Tibial nerve (tissue), 4 donors: ENCODE measurements at places on chromosomes 1 and 21. TPM values are rescaled to one million over a fixed set of nuclear protein-coding genes. Genes with fewer than 3 reads are reported as not detected.
A peak's percentile ranks its signal among the peaks of the same experiment; 100 is the strongest.

CHIA gene
- not detected for total RNA-seq

DNA sequence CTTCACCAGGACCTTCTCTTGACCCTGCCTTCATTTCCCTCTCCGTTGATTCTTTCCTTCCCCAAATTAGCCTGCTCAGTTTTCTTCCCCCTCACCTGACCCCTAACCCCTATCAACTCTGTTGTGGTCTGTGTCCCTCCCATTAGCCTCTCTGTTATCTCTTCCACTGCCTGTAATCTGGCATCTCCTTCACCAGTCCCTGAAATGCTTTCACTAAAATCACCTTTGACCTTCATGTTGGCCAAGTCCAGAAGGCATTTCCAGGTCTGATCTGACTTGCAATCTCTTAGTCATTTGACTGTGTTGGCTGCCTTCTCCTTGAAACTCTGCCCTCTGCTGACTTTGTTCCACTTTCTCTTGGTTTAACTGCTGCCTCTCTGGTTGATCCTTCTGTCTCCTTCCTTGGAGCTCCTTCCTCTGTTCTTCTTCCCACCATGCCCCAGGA is 28.2 kb downstream of the ATP8B2 start:
- peak; percentile 56 for DNase-seq

GRCh38 chr1:33709783-33710718 is 153.8 kb upstream of the HMGB4 start:
- no peak for DNase-seq

XCL2 gene
- total RNA-seq: not detected

DNA sequence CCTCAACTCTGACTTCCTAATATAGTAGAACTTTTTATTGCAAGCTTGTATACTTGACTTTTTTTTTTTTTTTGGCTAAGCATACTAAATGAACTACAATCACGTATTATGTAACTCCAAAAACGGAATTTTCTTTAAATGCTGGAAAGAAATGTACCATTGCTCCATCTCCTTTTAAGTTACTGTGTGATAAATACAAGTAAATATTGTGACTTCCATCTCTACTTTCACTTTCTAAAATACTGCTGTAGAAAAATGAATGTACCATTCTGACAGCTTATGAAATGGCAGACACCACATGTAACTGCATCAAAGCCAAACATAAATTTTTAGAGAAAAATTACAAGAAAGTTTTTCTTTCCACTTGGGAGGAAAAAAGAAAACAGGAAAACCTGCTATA is 54.7 kb downstream of the ASH1L start:
- DNase-seq: no peak

DNA sequence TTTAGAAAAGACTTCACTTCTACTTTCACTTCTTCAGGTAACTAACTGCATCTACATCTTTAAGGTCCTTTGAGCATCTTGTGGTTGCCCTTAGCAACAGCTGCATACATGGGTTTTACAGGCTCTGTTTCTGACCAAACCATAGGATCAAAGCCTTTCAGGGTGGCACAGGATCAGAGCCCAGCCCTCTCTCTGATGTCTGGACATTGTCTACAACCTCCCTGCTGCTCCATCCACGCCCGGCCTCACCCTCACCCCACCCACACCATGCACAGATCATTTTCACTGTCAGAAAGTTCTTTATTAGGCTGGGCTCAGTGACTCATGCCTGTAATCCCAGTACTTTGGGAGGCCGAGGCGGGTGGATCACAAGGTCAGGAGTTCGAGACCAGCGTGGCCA is 5.2 kb downstream of the NCF2 start:
- no peak for DNase-seq

DNA sequence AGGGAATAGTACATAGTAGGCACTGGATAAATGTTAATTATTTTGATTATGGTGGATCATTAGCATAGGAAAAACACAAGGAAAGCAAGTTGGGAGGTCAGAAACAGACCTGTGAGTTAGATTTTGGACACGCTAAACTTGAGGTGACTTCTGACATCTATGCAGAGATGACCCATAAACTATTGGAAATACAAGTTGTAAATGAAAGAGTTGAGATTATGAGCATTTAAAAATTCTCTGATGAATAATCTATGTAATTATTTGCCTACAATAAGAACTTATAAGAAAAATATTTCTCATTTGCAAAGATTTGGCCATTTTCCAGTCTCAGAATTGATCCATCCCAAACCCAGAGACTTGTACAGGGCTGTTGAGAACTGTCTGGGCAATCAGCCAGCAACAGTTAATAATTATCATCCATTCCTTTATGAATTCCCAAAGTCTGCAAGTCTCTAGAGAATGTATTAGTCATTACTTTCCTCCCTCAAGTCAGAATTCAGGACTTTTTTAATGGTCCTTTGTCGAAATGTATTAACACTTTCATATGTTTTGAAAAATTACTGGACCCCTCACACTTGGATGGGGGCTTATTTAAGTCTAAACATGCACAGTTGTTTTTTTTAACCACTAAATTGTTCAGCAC is 19.4 kb upstream of the SLAMF6 start:
- no peak for DNase-seq

DNA sequence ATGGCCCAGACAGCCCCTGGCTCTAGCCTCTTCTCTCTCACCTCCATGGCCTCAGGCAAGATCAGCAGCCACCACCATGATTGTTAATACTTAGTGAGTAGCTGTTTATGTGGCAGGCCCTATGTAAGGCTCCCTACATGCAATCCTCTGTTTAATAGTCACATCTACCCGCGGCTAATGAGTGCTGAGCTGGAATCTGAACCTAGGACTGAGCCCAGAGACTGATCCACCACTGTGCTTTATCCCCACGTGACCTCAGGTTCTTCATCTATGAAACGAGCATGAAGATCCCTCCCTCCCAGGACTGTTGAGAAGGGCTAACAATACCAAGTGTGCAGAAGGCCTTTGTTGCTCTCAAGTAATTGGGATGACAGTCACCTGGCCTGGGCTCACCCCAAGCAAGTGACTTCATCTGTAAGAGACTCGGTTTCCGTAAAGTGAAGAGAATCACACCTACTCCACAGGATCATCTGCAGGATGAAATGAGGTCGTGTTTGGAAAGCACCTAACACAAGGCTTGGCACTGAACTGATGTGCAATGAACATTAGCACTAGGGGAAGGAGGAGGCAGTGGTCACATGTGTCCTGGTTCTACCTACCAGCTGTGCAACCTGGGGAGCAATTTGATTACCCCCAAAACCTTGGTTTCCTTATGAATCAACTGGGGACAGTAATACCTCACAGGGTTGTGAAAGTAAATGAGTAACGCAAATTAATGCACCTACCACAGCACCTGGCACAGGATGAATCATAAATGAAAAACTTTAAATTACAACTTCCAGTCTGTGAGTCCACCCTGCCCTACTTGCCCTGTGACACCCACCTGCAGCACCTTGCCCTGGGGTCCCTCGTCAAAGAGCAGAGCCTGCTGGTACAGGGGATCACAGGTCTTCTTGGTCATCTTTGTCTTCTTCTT is 37.2 kb downstream of the RIMS3 start:
- no peak for DNase-seq

DNA sequence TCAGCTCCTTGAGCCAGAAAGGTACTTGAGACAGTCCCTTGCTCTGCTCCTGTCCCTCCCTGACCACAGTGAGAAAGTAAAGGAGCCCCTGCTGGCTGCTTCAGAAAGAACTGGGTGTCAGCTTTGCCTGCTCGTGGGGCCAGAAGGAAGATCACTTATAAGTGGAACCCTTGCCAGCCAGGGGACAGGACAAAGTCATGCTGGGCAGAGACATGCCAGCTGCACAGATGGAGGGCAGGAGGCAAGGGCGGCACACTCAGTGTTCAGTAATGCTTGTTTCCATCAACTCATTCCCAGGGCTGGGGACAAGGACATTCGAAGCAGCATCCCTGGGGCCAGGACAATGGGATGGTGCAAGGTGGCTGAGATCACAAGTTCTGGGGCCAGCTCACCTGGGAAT is 41.8 kb downstream of the NTPCR start:
- DNase-seq: no peak

DNA sequence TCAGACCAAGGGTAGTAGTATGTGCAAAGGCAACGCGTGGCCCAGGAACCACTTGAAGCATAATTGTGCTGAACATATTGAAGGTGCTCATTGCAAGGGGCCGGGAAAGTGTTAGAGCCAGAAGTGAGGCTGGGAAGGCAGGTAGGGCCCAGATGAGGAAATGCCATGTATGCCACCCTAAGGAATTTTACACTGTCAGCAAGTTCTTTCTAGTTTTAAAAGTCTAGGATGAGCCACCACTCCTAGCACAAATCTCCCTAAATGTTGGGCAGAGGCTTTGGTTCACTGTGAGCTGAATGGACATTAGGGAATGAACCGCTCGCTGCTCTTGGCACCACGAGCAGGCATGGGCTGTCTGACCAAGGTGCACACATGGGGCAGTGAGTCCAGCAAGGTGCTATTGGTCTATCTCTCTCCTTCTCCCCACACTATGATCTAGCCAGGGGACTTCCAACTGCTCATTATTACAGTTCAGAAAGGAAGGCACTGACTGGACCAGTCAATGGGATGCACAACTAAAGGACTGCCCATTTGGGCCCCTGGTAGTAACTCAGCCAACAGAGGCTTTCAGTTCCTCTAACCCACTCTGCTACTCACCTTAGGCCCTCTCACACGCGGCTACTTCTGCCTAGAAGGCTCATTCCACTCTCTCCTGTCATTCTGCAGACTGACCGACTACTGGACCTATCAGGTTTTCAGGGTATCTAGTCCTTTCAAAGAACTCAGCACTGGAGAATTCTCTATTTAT is 2.0 kb downstream of the KANK4 start:
- DNase-seq: no peak

KRTAP13-2 gene
- total RNA-seq: not detected

SLC2A1 gene
- 3,175 TPM for total RNA-seq
